ENCODE measurements at places on chromosomes 6 and 20. TPM values are rescaled to one million over a fixed set of nuclear protein-coding genes. Genes with fewer than 3 reads are reported as not detected.

GRCh38 chr6:47483516-47483852 lies 5.9 kb downstream of the CD2AP start:
- peak; percentile 42 for ATAC-seq

GRCh38 chr6:2274981-2275891 lies 29.8 kb upstream of the GMDS start:
- no peak for ATAC-seq

- ATAC-seq = no peak
These were observed 144.0 kb downstream of the CDC5L start for GRCh38 chr6:44531442-44532015.

DNA sequence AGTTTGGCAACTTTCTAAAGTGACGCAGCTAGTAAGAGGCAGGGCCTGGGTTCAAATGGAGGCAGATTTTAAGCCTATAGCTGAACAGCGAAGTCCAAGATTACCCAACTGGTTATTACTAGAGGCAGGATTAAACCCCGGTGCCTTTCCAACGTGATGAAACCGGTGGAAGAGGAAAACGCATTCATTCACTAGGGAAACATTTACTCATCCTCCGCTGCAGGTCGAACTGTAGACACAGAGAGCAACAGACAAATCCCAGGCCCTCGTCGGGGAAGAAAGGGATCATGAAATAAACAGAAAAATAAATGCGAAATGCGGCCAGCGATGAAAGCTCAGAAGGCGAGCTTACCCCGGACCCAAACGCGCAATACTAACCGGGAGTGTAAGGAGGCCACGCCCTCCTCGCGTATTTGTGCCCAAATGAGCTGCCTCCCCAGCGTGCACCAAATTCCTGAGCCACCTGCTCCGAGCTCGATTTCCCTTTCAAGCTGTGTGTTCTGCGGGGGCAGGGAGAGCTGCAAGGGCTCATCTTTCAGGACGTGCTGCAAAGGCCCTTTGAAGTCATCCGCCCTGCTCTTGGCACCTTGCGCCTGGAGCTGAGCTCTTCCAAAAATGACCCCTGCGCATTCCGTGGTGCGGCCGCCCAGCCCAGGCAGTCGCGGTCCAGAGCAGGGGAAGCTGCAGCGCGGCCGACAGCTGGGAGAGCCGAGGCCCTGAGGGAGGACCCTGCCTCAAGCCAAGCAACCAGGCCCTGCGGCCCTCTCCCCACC lies 46.9 kb downstream of the PDYN start:
- no peak for ATAC-seq

DNA sequence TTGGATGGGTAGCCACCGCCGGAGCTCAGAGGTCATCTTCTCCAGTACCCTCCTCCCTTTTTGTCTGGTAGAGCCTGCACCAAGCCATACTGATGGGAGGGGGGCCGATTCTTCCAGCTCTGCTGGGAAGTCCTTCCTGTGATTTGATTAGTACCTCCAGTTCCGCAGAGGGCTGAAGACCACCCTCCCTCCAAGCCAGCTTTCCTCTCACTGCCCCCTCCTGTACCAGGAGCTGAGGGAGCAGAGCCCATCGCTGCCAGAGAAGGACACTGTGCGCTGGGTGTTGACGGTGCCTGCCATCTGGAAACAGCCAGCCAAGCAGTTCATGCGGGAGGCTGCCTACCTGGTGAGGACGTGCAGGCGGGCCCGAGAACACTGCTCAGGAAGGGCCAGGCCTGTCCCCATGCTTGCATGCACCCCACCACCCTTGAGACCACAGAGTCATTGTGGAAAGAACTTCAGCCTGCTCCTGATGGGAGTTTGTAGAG lies 13.2 kb downstream of the HSPA12B start:
- ATAC-seq = no peak

The SNAP91 gene
- not detected for total RNA-seq

The CFB gene
- 1.5 TPM for total RNA-seq
